ENCODE measurements at places on chromosomes 13 and 19. TPM values are rescaled to one million over a fixed set of nuclear protein-coding genes. Genes with fewer than 3 reads are reported as not detected.

Gene CFAP97D2
- not detected for total RNA-seq

DNA sequence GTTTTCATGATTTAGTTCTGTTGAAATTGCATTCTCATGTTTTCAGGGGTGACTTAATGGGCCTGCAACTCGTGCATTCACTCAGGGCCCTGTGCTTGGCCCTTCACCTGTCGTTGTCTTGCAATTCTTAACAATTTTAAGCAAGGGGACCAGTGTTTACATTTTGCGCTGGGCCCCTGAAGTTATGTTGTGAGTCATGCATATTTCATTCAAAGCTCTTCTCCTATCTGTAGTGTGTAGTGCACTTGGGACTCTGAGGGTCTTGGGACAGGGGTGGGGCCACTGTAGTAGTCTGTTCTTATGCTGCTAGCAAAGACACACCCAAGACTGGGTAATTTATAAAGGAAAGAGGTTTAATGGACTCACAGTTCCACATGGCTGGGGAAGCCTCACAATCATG lies 211.2 kb upstream of the RXFP2 start:
- DNase-seq, result no peak

DNA sequence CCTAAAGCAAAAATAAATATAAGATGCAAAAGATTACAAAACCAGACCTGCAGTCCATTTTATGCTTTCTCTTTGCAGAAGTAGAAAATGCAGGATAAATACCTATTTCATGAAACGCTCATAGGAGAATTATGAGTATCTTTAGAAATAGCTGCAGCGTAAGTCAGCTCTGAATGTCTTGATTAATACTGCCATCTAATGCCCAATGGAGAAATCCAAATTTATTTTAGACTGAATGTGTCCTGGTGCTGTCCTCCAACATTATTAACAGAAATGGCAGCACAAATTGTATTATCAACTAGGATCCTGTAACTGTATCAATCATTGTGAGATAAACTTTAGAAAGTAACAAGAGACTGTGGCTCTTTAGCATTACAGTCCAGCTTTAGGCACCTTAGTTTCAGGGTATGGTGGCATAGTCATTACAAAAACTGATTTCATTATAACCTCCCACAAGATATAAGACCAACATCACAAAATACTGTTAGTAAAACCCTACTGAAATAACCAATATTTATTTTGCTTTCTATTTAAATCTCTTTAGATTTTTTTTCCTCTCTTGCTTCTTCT lies 162.1 kb upstream of the MIR17HG start:
- no peak for DNase-seq

Gene C19orf33
- total RNA-seq, result 0.71 TPM

- no peak for DNase-seq
Observed at GRCh38 chr13:113491418-113491883, 940 bp upstream of the DCUN1D2 start.

Gene ZSWIM9
- total RNA-seq, result 7.0 TPM

- peak; percentile 71 for DNase-seq
Observed at GRCh38 chr19:2478278-2478755, 2.4 kb downstream of the GADD45B start.

GRCh38 chr13:59721926-59722910 lies 441.5 kb downstream of the DIAPH3 start:
- DNase-seq, result no peak

DNA sequence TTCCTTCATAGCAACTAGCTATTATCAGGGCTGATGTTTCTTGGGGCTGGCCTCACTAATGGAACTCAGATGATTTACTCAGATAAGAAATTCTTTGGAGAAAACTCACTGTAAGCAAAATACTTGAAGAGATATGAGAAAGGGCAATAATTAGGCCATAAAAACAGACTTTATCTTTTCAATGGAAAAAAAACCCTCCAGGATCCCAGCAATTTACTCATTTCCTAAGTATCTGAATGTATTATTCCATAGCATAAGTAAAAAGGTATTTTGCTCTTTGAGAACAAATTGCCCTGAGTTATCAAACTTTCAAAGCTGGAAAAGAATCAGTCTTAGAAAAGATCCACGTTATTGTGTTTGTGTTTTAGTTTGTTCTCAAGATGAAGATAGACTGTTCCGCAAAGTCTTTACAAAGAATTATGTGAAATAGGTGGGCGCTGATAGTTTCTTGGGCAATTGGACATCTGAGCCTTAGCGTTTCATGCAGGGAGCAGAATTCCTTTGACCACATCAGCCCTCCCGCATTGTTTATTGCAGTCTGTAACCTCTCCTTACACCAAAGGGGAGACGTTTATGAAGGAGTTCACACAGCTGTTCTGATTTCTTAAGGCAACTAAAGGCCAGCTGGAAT lies 29.1 kb upstream of the CSNK1A1L start:
- DNase-seq, result no peak

All from activated CD4-positive, alpha-beta memory T cell treated with anti-CD3 and anti-CD28 coated beads, Interleukin-2, amount 10 ng/mL, durations not matched to agents 7 days and 5 days (primary cell).